Peyer's patch (tissue), 4 donors: ENCODE measurements at places on chromosomes 12 and 14.

DNA sequence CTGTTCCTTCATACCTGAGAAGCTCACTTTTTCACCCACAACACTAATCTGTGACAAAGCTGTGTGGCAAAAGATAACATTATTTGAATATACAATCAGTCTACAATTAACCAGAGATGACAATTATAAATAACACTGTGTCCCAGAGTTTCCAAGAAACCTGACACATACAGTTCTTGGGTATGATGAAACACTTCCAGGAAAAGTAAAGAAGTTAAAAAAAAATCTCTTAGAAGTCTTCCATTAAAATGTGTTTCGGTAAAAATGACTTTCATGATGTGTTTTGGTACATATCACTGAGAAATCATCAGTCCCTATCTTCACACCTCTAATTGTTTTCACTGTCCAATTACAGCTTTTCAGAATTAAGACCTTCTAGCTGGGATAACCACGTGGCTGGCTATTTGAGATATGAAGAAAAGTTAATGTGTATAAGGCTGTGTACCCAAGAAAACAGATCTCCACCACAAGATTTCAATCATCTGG is 390.2 kb downstream of the SOX5 start:
- no peak for DNase-seq

DNA sequence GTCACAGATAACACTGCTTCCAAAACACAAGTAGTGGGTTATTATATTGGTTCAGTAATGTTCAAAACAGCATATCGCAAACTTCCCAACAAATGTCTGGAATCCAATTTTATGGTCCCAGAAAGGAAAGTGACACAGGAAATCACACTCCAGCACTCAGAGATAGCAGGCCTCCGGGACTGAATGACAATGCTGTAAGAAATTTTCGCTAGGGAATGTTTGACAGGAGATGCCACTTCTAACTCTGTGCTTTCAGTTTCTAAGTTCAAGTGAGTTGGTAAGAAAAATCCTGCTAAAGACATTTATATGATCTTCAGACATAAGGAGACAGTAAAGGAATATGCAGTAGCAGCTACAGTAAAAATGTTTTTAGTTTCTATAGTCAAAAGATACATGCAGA is 93.2 kb downstream of the SLC2A13 start:
- DNase-seq, result no peak

GRCh38 chr14:23365036-23365731 is at the start of gene EFS:
Gene EFS (minus strand): TSS chr14:23365172. CDS start chr14:23365025, 147 bp downstream.
- no peak for DNase-seq

DNA sequence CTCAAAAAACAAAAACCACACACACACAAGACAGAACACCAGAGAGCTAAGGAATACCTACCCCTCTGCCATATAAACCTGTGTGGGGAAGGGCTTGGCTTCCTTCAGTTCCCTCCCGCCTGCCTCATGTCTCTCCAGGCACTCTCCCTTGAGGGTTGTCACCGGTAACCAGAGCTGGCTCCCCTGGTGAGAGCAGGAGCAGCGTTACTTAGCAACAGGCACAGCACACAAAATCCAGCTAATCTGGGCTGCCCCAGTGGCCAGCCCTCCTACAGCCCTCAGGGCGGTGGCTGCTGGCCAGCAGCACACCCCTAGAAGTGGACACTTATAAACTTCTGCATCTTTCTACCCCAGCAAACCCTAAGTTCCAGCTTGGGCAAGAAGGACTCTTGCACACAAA is 21.6 kb upstream of the NR4A1 start:
- DNase-seq, result no peak

DNA sequence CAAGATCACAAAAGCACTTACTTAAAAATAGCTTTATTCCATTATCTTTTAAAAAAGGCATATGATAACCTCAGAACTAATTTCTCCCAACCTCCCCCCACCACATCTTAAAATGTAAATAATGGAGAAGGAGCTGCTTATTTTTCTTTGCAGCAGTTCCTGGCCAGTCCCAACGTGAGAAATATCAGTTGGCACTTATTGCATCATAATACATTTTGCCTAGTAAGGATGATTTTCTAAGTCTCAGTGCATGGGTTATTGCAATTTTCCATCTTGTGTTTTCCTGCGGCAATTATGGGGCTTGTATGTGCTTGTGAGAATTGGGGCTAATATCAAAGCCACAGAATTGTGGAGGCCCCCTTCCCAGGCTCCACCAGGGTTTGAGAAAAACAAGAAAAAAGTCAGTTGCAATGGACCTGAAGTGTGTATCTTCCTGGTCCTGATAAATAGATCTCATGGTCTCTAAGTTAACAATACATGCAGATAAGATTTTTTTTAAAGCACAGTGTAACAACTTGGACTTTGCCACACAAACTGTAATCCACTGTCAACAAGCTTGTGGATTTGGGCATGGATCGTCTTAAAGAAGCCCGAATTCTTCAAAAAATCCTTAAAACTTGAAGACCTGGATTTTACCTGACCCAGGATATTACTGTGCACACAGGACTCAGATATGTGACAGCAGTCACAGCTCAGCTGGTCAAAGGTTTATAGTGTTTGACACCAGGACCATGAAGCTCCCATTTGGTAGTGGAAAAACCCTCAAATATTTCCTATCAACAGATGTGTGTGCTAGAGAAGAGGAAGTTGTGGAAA is 2.8 kb upstream of the WSB2 start:
- DNase-seq, result no peak

GRCh38 chr12:100381379-100381778 is 24.5 kb downstream of the SLC17A8 start:
- no peak for DNase-seq

GRCh38 chr12:54378796-54379397 is 5.6 kb downstream of the ZNF385A start:
- peak; percentile 78 for DNase-seq

DNA sequence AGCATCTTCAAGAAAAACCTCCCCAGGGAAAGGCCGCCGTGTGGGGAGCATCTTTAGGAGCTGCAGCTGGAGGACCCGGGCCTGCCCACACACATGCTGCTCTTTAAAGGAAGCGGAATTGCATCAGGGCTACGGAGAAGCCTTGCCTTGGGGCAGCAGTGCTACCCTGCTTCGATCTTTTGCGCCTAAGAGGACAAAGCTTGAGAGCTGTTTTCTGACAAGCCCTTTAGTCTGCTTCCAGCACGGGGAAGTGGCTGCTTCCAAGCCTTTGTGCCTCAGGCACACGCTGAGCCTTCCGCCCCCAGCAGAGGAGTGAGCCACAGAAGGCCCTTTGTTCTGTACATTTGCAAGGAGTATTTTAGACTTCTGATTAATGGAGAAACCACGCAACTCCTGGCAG is 31.5 kb downstream of the COA8 start:
- no peak for DNase-seq

GRCh38 chr14:101289230-101289690 is 272.0 kb upstream of the DIO3 start:
- no peak for DNase-seq

GRCh38 chr14:89399157-89399556 is 17.9 kb downstream of the FOXN3 start:
- DNase-seq, result no peak

DNA sequence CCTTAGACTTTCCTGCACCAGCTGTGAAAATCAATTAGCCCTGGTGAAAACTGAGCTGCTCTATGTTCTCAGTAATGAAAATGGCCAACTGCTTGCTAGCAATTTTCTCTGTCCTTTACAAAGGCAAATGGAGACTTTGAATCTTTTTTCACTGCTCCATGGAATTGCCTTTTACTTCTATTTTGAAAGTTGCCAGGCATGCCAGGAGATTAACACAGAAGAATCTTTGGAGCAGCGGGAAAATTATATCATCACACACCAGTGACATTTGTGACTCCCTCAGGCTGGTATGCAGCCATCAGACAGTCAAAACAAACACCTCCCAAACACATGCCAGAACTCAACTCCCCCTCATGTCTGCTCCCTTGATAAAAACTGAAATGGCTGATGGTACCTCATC is 872.0 kb upstream of the FLRT2 start:
- no peak for DNase-seq

GRCh38 chr12:31412292-31412801 is 86.4 kb upstream of the SINHCAF start:
- no peak for DNase-seq

DNA sequence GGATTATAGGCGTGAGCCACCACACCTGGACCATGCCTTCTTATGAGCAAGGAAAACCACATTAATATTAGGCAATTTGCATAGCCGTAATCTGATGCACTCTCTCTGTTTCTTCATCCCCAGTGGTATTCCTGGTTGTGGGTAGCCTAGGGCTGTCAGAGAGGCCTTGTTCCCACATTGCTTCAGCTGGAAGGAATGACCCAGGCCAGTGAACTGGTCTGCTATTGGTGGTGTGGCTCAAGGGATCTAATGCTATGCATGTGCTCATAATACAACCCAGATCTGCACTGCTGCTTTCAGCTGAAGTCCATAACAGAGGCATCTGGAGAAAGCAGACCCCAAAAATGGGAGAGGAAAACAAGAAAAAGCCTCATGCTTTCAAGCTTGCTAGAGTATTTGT is 33.1 kb upstream of the G2E3 start:
- DNase-seq, result no peak

GRCh38 chr14:69841656-69842055 is 37.6 kb upstream of the SMOC1 start:
- DNase-seq, result no peak

GRCh38 chr12:22101749-22102243 is 55.8 kb downstream of the CMAS start:
- no peak for DNase-seq

DNA sequence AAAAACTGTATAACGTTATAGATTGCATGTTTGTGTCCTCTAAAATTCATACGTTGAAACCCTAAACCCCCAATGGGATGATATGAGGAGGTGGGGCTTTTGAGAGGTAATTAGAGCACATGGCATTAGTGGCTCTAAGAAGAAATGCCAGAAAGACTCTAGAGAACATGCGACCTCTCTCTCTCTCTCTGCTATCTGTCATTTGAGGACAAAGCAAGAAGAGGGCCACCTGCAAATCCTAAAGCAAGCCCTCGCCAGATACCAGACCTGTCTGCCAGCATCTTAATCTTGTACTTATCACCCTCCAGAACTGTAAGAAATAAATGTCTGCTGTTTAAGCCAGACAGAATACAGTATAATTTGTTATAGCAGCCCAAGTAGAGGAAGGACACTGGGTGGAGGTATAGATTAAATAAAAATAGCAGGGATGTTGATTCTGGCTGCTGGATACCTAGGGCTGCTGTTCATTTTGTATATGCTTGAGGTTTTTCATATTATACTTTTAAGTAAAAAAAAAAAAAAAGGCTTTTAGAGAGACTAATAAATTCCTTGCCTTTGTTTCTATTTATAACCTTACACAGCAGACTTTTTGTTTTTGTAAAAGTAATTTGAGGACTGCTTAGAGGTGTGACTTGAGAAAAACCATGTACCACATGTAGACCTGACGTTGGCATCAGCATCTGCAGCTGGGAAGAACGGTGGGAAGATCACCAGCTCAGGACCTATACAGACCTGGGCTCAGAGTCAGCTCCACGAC is 26.9 kb downstream of the MOK start:
- DNase-seq, result no peak

GRCh38 chr12:71400481-71400880 is 39.1 kb upstream of the LGR5 start:
- DNase-seq, result no peak

- no peak for DNase-seq
Observed at GRCh38 chr12:47088021-47088944, 8.5 kb upstream of the AMIGO2 start.

DNA sequence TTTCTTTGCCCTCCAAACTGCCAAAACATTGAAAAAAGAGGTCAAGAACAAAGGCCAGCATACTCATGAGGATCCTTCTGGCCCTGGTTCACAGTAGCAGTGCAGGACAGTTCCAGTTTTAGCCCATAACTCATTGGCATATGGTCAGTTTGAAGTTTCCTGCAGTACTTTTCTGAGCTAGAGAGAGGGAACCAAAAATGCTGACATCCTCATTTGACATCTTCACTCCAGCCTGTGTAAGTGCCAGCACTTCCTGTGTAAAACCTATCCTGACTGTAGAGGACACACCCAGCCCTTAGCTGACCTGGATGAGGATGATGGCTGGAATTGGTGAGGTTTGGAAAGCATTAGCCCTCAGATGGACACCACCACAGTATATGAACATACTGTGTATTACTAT is 84.1 kb downstream of the FGD4 start:
- no peak for DNase-seq

GRCh38 chr12:19544353-19544752 is 105.1 kb downstream of the AEBP2 start:
- no peak for DNase-seq

DNA sequence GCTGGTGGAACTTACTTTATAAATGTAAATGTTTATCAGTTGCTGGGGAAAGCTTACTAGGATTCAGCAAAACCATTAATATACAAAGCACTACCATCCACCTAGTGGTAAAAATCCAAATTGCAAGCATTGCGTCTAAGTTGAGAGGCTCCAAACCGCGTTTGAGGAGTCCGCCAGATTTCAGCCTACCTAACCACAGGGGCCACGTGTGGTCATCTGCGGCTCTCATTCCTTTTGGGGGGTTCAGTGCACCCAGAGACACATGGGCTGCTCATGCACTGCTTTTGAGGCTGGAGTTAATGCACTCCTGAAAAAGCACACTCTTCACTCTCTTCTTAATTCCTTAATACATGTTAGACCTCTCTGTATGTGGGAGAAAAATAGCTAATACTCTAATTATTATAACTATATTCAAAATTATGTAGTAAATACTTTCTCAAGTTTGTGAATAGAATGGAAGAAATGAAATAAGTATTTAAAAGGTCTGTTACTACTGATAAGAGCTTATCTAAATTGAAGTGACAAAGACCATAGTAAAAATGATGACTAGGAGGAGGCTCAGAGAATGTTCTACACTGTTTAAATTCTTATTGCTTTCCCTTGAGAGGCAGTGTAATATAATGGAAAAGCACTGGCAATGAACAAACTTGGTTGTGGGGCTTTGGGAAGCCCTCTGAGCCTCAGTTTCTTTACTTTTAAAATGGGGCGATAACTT is 41.4 kb upstream of the MANSC4 start:
- DNase-seq, result peak; percentile 70

GRCh38 chr14:97185186-97185585 is 388.0 kb downstream of the VRK1 start:
- no peak for DNase-seq

- DNase-seq, result no peak
Observed at GRCh38 chr12:128137140-128137539, 129.8 kb upstream of the TMEM132C start.

DNA sequence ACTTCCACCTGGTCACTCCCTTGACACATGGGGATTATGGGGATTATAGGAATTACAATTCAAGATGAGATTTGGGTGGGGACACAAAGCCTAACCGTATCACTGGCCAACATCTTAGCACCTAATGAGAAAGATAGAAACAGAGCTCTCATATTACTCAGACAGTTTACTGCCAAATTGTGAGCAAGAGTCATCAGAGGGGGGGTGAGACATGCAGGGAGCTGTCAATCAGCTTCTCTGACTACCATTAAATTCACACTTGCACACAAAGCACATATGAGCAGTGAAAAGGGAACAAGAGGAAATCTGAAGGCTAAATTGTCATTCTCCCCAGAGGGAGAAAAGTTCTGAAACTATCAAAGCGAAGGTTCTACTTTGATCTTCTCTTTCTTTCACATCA is 78.1 kb upstream of the GRIN2B start:
- no peak for DNase-seq

GRCh38 chr12:68358532-68359485 is 26.6 kb upstream of the MDM1 start:
- peak; percentile 82 for DNase-seq
